ENCODE measurements at places on chromosomes 2 and 18.

GRCh38 chr2:230129343-230129742 is 60.6 kb upstream of the SLC16A14 start:
- no peak for DNase-seq

DNA sequence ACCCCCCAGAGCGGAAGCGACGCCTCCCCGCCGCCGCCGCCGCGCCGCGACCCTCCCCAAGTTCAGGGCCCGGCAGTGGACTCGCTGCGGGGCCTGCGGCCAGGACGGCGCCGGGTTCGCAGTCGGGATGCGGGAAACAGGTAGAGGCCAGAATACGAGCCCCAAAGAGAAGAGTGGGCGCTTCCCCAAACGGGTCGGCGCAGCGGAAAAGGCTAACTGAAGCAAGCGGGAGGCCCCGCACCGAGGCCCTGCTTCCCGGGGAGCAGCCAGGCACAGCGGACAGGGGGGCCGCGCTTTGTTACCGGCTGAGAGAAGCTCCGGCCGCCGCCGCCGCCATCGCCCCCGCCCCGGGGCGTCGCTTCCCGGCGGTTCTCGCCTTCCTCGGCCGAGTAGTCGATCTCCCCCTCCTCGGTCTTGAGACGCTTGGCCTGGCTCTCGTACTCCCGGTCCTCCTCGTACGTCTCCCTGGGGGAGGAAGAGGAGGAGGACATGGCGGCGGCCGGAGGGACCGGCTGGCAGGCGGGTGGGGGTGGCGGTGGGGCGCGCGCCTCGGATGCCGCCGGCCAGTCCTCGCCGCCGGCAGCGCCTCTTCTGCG is 494 bp downstream of the HNRNPLL start:
- no peak for DNase-seq

DNA sequence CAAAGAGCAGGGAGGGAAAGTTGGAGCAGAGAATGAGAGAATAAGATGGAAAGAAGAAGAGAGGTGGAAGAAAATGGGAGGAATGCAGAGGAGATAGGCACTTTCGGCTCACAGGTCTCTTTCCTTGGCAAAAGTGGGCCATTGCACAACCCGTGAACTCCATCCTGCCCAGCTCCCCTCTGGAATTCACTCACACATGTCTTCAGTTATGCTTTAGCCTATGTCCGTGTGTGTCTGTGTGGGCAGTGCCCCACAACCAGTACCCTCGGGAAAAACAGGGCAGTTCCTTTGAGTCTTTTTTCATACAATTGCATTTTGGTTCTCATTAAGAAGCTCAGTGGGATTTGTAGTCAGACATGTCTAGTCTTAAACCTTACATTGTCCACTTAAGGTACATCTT is 34.5 kb downstream of the DTNA start:
- no peak for DNase-seq

GRCh38 chr2:241309684-241310117 is 5.8 kb downstream of the HDLBP start:
- no peak for DNase-seq

GRCh38 chr2:43634604-43635306 is 2.3 kb upstream of the PLEKHH2 start:
- DNase-seq: no peak

- no peak for DNase-seq
Observed at GRCh38 chr18:58536202-58536516, 92.7 kb downstream of the ALPK2 start.

DNA sequence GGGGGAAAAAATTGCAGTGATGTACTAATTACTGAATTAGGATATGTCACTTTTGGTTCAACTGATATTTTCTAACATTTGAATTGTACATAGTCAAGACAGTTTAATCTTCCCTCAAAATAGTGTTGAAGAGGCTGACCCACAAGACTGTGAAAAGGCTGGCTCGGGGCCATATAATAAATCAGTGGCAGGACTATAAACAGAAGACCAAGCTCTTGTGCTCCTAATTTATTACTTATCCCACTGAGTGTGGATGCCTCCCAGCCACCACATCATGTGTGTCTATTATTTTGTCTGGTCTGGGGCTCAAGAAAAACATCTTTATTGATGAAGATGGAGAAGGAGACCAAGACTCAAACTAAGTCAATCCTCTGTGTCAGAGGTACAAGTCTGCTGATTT is 64.4 kb downstream of the PLEKHM3 start:
- no peak for DNase-seq

- DNase-seq: no peak
Observed at GRCh38 chr2:131566371-131566770, 38.7 kb downstream of the CCDC74A start.

DNA sequence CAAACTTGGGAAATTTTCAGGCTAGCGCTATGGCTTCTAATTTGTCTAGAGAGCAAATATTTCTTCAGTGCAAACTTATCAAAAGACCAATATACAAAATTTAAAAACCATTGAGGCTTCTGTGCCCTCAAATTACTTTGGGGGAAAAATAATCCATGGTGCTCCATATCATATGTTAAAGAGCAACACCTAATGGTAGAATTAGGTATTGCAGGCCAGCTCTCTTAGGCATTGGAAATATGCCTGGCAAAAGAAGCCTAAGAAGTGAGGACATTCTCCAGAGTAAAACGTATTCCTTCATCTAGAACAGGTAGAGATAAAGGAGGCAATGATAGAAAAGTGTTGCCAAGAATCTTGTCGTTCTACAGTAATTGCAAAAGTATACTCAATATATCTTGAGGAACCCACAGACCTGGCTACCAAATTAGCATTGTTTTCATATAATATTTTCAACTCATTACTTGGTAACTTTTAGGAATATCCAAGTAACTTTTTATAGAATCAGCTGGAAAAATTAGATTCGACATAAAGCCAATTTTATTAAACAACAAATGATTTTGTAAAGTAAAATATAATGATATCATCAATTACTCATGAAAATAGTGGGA is 401.1 kb downstream of the BCL11A start:
- DNase-seq: no peak

GRCh38 chr18:24214913-24215312 is 76.1 kb downstream of the CABYR start:
- no peak for DNase-seq

GRCh38 chr2:190875891-190876290 is 4.7 kb upstream of the GLS start:
- no peak for DNase-seq
